ENCODE measurements at places on chromosomes 11 and 22.

GRCh38 chr11:116607027-116607426, 165.8 kb downstream of the BUD13 start:
- no peak for DNase-seq

DNA sequence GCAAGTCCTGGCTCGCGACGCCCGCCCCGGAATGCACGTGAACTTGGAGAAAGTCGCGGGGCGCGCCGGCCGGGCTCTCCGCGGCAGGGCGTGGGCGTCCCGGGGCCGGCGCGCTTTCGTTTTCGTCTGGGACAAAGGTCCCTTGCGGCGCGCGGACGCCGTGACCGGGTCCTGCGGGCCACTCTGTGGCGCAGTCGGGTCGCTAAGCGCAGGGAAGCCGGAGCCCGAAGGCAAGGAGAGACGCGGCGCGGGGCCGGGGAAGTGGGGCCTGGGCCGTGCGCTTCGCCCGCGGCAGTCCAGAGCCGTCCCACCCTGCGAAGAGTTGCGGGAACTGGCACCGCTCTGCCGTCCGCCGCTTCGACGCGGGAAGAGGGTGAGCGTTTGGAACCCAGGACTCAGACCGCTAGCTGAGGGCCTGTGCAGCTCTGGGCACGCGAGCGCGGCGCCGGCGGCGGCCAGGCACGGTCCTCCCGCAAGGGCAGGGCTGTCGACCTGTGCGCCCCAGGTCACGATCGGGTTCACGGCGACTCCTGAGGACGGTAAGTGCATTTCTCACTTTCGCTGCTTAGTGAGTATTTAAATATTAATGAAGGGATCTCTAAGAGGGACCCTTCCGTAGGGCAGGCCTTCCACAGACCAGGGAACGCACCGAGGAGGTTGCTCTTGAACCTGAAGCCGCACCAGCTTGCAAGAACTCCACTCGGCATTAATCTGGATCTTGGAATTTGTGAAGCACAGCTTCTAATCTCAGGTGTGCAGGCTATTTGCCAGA, 78.0 kb upstream of the PPARA start:
- DNase-seq, result no peak

GRCh38 chr11:47523490-47524225, 29.3 kb downstream of the CELF1 start:
- DNase-seq, result no peak

DNA sequence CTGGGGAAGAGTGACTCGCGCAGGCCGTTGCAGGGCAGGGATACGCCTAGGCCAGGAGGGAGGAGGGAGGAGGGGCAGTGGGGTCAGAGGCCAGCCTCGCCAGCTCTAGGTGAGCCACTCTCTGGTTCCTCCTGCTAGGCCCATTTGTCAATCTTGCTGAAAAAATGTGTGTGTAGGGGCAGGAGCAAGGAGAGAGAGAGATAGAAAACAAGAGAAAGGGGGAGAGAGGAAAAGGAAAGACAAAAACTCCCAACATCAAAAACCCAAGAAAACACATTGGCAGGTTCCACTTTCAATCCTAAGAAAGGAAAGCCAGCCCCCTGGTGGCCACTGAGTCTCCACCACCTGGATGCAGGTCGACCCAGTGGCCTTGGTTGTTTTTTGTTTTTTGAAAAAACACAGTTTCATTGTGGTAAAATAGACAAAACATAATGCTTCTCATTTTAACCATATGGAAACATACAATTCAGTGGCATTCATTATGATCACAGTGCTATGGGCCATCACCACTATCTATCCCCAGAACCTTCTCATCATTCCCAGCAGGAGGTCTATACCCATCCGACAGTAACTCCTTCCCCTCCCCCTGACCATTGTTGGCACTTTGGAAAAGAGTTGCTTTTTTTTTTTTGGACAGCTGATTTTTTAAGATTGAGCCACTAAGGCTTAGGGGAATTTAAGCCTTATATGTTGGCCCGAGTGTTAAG, 10.9 kb downstream of the OMP start:
- DNase-seq, result no peak

- no peak for DNase-seq
Measured at GRCh38 chr11:1917523-1918435, 1.7 kb upstream of the TNNT3 start.

DNA sequence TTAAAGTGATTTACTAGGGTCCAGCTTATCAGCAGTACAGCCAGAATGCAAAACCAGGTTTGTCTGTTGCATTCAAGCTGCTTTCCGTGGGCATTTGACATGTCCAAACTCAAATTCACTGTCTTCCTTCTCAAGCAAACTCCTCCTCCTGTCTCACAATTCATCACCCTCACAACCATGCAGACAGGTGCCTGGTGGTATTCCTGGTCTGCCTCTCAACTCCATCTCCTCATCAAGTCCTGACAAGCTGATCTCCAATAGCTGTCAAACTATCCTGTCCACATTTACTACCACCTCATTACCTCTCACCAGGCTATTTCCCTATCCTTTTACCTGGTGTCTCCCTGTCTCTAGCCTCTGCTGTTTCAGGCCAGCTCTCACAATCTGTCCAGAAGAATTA, 49.1 kb upstream of the LYVE1 start:
- DNase-seq, result no peak

- DNase-seq, result no peak
Measured at GRCh38 chr11:63666874-63667273, 4.3 kb downstream of the ATL3 start.

- no peak for DNase-seq
Measured at GRCh38 chr11:1106387-1106786, 31.7 kb downstream of the MUC2 start.

GRCh38 chr22:25334162-25334490, 114.7 kb downstream of the CRYBB2 start:
- peak; percentile 44 for DNase-seq

- DNase-seq, result no peak
Measured at GRCh38 chr11:37142591-37142990, 544.6 kb upstream of the RAG2 start.

- DNase-seq, result no peak
Measured at GRCh38 chr22:23073526-23074229, 3.4 kb downstream of the GNAZ start.

- peak; percentile 11 for DNase-seq
Measured at GRCh38 chr11:44110231-44110679, 14.8 kb downstream of the EXT2 start.

DNA sequence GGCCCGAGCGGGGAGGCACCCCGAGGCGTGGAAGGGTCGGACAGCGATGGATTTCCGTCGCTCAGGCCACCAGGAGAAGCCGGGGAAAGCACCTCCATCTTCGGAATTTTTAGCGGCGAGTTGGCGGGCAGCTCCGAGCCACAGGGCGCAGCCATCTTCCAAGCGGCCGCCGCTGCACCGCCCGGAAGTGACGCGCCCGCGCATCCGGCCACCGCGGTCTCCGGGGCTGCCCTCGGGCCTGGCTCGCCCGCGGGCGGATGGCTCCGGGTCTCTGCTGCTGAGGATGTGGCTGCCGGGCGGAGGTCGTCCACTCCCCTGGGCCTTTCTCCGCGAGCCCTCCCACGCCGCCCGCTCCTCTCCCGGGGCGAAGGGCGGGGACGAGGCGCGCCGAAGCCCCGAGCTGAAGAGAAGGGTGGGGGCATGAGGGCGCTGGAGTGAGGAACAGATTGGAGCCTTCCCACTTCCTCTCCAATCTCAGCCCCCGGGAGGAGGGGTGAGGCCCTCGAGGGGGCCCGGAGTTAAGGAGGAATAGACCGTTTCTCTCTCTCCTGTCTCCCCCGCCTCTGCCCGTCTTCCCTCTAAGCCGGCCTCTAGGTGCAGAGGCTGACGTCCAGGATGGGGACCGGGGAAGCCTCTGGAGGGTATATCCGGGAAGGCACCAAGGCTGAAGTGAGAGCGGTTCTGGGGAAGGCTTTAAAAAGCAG, at the start of gene MSANTD2:
MSANTD2 (minus strand) TSS at position 181 of the 704 bp plus-strand sequence; CDS start at position 155, 26 bp downstream.
- DNase-seq, result peak; percentile 66

GRCh38 chr22:18116634-18117033, 6.0 kb downstream of the TUBA8 start:
- DNase-seq, result no peak

DNA sequence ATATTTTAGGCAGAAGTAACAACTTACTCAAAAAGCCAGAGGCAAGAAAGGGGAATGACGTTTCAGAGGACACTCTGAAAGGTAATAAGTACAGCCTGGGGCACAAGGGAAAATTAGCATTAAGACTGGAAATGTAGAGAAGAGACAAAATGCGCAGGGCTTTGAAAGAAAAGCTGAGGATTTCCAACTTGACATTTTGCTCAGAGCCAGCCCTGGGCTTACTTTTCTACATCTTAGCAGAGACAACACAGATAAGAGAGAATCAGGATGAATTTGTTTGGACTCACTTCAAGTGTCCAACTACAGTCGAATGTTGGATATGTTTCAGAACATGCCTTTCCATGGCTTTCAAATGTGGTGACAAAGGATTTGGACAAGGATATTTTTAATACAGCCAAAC, 808.9 kb upstream of the LUZP2 start:
- no peak for DNase-seq

DNA sequence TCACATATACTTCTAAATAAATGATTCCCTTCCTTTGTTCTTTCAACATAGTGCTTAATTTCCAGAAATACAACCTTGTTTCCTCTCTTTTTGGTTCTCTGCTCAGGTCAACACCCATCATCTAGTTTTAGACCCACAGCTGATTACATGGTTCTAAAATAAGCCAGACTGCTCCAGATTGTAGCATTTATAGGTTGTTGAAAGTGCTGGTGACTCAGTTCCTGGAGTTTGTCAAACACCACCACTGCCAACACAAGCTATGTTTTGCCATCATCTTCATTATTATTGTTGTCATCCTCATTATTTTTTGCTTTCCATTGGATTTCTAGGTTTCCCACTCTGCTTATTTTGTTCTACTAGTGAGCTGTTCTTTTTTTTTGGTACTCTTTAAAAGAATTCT, 22.3 kb upstream of the MMP20 start:
- DNase-seq, result no peak

GRCh38 chr11:60130496-60130895, 42.0 kb downstream of the MS4A2 start:
- DNase-seq, result no peak

- no peak for DNase-seq
Measured at GRCh38 chr22:40178417-40179409, 988 bp downstream of the TNRC6B start.

- DNase-seq, result no peak
Measured at GRCh38 chr11:60791153-60791933, 6.2 kb downstream of the MS4A10 start.

- no peak for DNase-seq
Measured at GRCh38 chr11:26043665-26044064, 288.3 kb upstream of the ANO3 start.

DNA sequence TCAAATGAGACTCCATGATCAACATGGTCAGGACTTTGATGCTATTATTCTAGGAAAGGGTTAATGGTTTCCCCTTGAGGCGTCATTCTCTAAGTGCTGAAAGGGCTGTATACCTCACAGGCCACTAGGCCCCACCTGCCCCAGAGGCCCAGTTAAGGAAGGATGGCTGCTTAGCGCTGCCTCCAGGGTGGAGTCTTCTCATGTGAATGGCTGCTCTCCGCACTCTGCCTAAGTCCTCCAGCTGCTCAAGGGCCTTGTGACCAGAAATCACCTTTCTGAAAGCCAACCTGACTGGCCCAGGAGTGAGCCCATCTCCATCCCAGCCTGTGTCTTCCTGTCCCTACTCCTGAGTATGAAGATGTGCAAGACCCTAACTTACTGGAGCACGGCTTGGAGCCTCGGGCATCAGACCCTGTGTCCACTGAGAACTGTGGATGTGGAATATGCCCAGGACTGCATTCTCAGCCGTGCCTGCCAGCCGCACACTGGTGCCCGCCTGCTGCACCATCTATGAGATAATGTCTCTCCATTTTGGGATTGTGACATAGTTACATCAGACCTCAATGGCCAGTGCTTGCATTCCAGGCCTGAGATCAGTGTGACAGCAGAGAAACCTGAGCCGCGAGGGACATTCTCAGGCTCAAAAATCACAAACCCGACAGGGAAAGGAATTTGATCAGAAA, 51.0 kb downstream of the SNX19 start:
- DNase-seq, result no peak

- DNase-seq, result no peak
Measured at GRCh38 chr22:40721266-40721665, 42.0 kb downstream of the MCHR1 start.
